ENCODE measurements at places on chromosomes 5 and 9.
A peak's percentile ranks its signal among the peaks of the same experiment; 100 is the strongest.

DNA sequence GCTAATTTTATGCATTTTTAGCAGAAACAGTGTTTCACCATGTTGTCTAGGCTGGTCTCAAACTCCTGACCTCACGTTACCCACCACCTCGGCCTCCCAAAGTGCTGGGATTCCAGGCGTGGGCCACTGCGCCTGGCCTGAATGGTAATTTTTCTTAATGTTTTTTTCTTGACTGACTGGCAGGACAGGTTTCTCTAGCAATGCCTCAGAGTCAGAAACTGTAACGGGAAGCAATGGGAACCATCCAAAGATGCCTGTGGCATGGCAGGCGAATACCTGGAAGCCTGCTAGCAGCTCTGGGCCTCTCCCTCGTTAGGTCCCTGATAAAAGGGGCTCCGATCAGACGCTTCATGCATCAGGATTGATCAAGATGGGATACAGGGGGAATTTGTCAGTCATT is 639.2 kb downstream of the NR2F1-AS1 start:
- no peak for DNase-seq

GRCh38 chr9:97980918-97981845 is 2.0 kb upstream of the ANP32B start:
- no peak for DNase-seq

DNA sequence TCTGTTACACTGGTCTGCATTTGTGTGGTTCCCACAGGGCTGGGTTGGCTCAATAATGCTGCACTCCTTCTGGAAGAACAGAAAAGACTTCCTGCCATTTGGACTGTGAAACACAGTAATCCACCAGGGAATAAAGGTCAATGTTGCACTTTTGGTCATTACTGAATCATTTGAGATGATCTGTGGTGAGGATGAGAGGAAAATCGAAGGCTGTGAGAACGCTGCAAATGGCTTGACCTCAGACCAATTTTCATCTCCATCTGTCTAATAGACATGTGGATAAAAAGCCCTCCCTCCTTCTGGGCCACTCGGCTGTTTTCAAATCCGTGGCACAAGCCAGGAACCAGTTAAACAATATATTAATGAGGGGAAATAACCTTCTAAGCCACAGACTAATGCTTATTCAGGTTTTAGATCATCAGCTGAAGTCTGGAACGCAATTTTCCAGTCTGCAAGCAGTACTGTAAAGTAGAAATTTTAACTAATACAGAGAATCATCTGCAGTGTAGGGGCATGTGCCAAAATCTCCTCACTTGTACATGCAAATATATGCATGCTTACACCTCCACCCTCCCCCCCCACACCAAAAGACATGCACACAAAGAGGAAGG is 20.2 kb downstream of the TLE1 start:
- no peak for DNase-seq

DNA sequence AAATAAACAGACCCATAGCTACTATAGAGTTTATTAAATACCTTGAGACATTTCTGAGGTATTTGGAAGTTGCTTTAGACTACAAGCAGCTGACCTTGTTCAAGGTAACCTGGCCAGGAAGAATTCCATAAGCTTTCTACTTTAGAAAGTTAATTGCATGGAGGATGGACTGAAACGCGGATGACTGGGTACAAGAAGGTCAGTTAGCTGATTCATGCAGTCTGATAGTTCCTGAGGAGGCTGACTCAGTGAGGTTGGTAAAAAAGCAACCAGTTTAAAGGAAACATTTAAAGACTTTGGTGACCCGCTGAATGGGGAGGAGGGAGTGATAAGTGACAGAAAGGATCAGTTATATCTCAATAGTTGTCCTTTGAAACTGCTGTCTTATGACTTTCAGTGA is 670.1 kb upstream of the CDH9 start:
- DNase-seq: peak; percentile 8

DNA sequence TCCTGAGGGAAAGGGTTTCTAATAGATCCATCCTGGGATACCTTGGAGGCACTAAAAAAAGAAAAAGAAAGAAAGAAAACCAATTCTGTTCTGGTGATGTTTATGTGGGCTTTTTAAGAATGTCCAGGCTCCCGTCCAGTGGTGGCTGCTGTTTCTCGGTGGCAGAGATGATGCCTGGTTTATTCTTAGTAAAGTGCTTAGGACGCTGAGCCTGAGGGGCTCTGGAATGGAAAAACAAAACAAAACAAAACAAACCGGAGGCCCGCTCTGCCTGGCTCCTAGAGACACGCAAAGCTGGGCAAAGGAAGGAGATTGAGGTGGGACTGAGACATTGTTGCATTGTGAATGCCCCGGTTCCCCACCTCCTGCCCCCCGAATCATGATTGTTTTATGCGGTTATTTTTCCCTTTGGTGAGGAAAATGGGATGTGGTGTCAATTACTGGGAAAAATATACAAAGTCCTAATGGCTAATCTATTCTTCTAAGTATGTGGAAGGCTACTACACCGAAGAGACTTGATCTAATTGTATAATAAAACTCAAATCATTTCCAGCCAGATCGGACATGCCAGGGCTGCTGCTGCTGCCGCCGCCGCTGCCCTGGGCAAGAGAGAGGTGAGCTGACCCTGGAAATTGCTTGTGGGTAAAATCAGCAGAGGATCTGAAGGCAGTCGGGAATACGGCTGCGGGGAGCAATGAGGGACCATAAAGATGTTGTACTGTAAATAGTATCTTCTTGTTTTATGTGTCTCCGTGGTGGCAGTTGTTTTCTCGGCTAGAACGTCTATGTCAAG is 644.9 kb downstream of the CCDC171 start:
- no peak for DNase-seq

- peak; percentile 48 for DNase-seq
Measured at GRCh38 chr5:102858808-102859207, 103.7 kb downstream of the PAM start.

- DNase-seq: no peak
Measured at GRCh38 chr5:58786711-58787303, 203.9 kb downstream of the RAB3C start.

- peak; percentile 6 for DNase-seq
Measured at GRCh38 chr5:120769312-120769872, 305.3 kb downstream of the PRR16 start.

GRCh38 chr9:121305269-121305994 is 37.5 kb downstream of the GSN start:
- DNase-seq: no peak

GRCh38 chr9:24035816-24036215 is 209.8 kb upstream of the ELAVL2 start:
- no peak for DNase-seq

DNA sequence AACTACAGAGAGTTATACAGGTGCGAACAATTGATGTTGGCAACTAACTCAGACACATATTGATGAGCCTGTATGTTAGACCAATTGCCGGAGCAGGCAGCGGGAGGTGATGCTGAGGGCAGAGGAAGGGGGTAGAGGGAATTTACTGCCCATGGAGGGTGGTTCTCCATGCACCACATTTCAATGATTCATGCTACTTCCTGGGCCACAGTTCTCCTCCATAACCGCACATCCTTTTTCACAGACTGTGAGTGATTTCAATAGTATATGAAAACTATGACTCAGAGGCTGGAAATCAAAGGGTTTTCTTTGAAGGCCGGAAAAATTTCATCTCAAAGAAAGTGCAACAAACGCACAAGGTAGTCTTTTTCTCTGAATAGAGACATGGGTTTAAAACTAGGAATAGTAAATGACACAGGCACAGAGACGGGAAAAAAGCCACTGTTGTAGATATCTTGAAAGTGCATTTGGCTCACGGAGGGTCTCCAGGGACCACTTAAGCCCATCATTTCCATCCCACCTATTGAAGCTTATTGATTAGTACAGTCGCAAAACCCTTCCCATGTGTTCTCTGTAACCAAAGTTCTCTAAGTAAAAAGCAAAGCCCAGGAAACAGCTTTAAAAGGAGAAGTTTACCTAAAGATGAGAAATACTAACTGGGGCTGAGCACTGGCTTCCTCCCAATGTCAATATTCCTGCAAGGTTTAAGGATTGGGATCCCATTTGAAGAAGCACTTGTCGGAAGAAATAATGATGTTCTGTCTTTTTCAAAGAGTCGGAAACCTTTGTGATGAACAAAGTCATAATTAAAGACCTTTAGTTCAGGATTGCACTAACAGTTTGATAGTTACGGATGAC is 28.0 kb upstream of the ADAM19 start:
- peak; percentile 84 for DNase-seq

DNA sequence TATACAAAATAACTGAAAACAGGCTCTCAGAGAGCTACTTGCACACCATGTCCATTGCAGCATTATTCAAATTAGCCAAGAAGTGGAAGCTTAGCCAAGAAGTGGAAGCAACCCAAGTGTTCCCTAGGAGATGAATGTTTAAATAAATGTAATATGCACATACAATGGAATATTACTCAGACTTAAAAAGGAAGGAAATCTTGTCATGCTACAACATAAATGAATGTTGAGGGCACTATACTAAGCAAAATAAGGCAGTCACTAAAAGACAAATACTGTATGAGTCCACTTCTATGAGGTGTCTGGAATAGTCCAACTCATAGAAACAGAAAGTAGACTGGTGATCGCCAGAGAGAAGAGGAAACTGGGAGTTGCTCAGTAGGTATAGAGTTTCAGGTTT is 438.1 kb downstream of the MAT2B start:
- peak; percentile 65 for DNase-seq

DNA sequence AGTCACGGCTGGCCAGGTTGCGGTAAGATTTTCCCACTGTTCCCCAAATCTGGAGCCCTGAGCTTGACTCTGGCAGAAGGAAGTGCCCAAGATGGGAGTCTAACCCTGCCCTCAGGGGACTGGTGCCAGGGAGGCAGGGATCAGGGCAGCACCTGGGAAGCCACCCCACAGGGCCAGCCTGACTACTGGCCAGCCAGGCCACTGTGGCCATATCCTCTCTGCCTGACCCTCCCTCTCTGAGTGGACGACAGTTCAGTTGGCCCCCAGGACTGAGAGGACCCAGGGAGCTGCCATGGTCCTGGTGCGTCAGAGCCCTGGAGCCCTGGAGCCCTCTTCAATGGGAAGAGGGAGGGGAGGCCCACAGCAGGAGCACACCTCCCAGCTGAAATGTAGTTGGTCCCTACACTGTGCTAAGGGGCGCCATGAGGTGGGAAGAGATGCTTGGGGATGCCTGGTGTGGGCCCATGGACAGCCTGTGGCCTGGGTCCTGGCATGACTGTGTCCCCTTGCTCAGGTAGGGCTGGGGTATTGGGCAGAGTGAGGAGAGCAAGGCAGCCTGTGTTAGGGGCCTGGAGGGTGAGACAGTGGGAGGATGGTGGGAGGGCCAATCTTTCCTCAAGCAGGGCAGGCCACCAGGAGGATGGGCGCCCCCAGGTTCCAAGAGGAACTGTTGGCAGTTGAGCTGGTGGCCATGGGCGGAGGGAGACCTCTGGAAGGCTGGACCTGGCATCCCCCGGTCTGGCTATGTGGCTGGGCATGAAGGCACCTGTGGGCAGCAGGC is 81.1 kb downstream of the PHF2 start:
- DNase-seq: no peak

GRCh38 chr5:169442913-169443784 is 140.4 kb upstream of the SPDL1 start:
- DNase-seq: no peak

- no peak for DNase-seq
Measured at GRCh38 chr5:111063709-111064322, 7.7 kb upstream of the TSLP start.

DNA sequence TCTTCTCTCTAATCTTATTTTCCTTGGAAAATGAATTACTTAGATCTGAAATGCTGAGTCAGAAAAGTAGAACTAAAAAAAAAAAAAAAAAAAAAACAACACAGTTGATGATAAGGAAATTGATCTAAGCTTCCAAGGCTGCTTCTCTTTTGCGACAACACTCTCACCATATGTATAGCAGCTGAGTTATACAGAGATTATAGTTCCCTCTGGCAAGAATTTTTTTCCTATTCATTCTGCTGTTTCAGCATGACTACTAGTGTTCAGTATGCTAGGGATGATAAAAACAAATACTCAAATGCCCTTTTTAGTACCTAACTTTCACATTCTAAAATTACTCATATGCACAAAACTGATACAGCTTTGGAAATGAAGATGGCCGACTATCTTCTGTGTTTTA is 267.3 kb downstream of the MLLT3 start:
- peak; percentile 81 for DNase-seq

DNA sequence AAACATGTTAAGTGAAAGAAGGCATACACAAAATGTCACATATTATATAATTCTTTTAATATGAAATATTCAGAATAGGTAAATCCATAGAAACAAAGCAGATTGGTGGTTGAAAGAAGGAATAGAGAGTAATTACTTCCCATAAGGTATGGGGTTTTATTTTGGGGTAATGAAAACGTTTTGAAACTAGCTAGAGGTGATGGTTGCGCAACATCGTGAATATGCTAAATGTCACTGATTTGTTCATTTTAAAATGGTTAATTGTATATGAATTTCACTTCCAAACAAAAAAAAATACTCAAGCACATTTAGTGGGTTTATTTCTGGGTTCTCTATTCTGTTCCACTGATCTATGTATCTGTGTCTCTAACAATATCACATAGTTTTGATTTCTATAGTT is 12.0 kb upstream of the FSTL4 start:
- no peak for DNase-seq

- DNase-seq: no peak
Measured at GRCh38 chr9:13750639-13751038, 471.1 kb upstream of the MPDZ start.

- no peak for DNase-seq
Measured at GRCh38 chr5:87598460-87598859, 185.7 kb upstream of the CCNH start.

DNA sequence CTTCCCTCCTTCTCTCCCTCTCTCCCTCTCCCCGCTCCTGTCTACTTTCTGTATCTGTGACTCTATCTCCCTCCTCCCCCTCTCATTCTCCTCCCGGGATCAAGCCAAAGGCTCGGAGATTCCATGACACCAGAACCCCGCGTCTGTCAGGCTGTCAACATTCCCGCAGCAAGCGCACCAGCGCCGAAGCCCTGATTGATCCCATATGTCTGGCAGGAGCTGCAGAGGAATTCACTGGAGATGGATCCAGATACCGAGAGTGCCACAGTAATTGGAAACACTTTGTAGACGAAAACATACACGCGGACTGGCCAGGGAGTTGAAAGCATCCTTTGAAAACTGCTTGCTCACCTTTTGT is 300 bp upstream of the SVEP1 start:
- DNase-seq: peak; percentile 55

GRCh38 chr5:17880869-17881268 is 246.6 kb downstream of the TAF11L14 start:
- DNase-seq: no peak

Measured in fibroblast of pulmonary artery (primary cell).